ENCODE measurements at places on chromosomes 12 and 14.

- no peak for DNase-seq
Observed at GRCh38 chr12:130815028-130815741, 23.9 kb downstream of the STX2 start.

DNA sequence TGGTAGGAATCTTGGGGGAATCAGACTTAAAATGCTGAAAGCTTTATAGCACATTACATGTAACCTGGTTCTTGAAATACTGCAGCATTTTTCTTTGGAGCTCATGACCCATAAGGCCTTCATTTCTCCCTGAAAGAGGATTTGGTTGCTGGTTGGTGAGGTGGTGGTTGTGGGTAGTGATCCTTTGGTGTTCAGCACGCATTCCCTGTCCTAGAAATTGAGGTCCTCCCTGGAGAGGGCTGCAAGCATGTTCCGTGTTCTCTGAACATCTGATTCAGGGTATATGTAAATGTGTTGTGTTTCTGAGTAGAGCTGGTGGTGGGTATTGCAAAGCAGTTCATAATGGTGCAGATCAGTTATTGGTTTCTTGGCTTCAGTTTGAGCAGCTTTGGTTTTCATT lies 2.0 kb downstream of the SCN8A start:
- DNase-seq, result no peak

GRCh38 chr14:48690349-48690748 lies 895.8 kb downstream of the RPS29 start:
- DNase-seq, result peak; percentile 33

- DNase-seq, result no peak
Observed at GRCh38 chr14:28596391-28596790, 170.2 kb upstream of the FOXG1 start.

GRCh38 chr14:82431031-82431430 lies 897.4 kb upstream of the SEL1L start:
- DNase-seq, result no peak

DNA sequence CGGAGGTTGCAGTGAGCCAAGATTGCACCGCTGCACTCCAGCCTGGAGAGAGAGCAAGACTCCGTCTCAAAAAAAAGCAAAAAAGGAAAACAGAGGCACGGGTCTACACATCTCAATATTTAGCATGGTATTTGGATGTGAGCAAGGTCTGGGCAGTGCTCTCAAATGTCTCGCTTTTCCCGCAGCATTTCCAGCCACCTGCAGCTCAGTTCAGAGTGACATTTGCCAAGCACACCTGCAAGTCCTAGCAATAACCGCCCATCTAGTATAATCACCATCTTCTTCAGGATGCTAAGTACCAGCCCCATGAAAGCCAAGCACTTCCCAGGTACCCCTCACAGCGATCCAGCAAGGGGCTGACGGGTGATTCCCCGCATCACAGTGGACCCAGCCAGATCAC lies 69.1 kb downstream of the FOXN3 start:
- DNase-seq, result no peak

- DNase-seq, result no peak
Observed at GRCh38 chr14:29278301-29279263, 512.0 kb downstream of the FOXG1 start.

GRCh38 chr12:80325167-80325959 lies 118.7 kb upstream of the PTPRQ start:
- DNase-seq, result no peak

GRCh38 chr12:43733687-43734086 lies 24.9 kb downstream of the PUS7L start:
- DNase-seq, result peak; percentile 14

DNA sequence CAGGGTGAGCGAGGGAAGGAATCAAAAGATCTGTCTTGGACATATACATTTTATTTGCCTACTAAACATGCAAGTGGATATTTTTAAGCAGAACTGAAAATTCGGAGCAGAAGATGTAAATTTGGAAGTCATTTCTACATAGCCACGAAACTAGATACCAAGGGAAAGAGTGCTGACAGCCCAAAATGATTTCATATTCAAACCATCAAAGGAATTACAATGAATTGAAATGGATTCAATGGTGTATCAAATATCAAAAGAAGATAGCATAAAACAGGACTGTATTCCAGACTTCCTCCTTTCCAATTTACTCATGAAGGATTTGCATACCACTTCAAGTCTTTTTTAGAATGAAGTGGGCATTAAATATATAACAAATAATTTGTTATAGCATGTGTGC lies 313.5 kb upstream of the KITLG start:
- DNase-seq, result no peak

GRCh38 chr12:132600048-132601032 lies 10.0 kb downstream of the LRCOL1 start:
- DNase-seq, result peak; percentile 67

DNA sequence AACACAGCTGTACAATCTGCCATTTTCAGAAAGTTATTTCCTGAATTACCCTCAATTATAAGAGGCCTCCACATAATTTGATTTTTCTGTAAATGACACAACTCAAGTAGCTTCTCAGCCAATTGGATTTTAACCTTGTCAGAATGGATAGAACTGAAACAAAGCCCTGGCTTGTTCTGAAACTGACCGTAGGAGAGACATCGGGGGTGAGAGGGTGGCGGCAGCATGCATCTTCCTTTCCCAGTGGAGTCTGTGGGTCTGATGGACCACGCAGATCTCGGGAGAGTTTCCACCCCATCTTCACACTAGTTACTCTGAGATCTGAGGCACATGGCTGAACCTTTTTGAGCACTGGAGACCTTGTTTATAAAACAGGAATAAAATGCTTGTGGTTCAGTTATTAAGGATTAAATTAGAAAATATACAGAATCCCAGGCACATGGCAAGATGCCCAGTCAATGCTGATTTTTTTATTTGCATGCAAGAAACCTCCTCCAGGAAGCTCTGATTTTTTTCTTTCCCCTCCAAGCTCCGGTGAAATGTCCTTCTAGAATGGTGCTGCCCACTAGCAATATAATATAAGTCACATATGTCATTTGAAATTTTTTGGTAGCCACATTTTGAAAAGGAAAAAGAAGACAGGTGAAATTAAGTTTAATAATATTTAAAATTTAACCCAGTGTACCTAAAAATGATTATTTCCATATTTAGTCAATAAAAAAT lies 153.9 kb downstream of the CHST11 start:
- DNase-seq, result no peak

DNA sequence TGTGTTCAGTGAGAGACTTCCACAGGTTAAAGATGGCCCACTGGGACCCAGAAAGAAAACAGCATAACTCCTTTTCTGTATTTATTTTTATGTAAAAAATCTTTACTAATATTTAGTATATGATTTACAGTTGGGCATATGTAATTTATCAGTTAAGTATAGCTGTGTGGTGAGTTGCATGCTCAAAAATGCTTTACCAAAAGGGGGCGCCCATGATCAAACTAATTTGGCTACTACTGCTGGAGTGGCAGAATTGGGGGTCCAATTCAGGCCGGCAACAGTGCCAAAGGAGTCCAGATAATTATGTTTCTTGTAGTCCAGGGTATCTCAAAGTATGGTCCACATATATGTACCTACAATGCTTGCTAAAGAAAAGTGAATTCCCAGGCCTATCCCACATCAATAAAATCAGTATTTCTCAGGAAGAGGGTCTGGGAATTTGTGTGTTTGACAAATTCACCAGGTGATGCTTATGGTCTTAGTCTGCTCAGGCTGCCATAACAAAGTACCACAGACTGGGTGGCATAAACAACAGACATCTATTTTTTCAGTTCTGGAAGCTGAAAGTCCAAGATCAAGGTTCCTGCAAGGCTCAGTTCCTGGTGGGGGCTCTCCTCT lies 152.0 kb downstream of the KTN1 start:
- DNase-seq, result no peak

GRCh38 chr12:26748741-26749431 lies 84.1 kb downstream of the ITPR2 start:
- peak; percentile 59 for DNase-seq

- no peak for DNase-seq
Observed at GRCh38 chr12:67873355-67873754, 115.9 kb upstream of the IFNG-AS1 start.

DNA sequence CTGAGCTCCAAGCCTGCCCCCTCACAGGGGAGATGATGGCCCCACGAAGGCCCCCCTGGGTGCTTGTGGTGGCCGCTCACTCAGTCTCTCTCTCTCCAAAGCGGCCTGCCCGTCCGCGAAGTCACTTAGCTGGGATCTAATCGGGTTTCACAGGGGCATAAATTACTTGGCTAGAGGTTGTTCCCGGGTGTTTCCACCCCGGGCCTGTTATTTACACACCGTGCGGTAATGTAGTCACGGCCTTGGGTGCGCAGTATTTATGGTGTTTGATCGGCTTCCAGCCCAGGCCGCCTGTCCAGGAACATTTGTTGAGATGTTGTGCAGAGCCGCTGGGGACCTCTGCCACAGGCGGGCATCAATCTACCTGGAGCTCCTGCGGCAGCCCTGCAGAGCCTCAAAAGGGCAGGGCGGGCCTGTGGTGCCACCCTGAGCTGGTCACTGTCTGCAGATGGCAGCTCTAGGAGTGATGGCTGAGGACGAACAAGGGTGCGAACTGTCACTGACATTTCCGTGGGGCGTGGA lies 91.2 kb downstream of the KIF26A start:
- DNase-seq, result no peak

GRCh38 chr12:52343550-52343949 lies 22.4 kb upstream of the KRT83 start:
- no peak for DNase-seq

GRCh38 chr12:50628394-50628793 lies 123.6 kb downstream of the DIP2B start:
- DNase-seq, result no peak

- no peak for DNase-seq
Observed at GRCh38 chr12:69332815-69333358, 15.3 kb upstream of the LYZ start.

DNA sequence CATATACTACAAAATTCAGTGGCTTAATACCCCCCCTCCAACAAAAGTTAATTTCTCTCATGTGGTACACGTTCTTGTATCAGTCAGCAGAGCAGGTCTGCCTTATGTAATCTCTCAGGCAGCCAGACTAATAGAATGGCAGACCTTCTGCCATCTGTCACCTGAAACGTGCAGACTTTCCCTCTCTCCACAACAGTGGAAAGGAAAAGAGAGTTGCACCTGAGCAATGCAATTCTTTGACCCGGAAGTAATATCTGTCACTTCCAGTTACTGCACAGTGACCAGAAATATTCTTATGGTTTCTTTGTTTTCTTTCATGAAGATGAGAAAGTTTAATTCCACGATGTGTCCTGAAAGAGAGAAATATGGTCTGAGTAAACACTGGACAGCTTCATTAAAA lies 14.4 kb downstream of the KERA start:
- DNase-seq, result no peak

DNA sequence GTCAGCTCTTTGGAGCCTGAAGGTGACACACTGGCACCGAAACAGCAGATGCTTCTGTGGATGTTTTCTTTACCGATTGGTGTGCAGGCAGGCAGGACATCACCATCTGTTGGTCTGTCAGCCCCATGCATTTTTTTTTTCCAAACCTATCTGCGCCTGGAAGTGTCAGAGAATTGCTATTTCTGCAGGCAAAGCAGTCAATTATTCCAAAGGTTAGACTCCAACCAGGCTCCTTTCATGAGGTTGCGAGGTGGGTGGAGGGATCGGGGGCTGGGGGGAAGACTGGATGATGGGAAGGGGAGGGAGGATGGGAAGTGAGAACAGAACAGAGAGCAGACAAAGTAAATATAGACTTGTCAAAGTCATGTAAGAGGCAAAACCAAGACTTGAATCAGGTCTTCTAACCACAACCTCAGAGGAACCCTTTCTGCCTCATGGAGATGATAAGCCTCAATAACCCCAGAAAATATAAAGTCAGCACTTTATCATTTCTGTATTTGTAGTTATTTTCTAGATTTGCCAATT lies 117.7 kb downstream of the OTOGL start:
- DNase-seq, result no peak

GRCh38 chr12:124753993-124754392 lies 109.7 kb downstream of the SCARB1 start:
- no peak for DNase-seq

DNA sequence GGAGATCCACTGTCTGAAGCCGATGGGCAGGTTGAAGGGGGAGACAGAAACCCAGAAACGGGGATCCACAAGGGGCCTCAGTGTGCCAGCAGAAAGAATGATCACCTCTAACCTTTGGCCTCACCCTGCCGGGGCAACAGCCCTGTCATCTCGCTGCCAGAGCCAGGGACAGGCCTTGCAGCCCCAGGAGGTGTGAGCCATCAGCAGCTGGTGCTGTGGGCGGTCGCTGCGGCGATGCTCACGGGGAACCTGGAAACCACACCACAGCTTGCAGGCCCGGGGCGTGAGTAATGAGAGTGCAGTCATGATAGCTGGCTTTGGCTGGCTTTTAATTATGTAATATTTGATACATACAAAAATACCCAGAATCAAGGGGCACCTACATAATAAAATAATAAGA lies 4.7 kb upstream of the TTC7B start:
- DNase-seq, result no peak

DNA sequence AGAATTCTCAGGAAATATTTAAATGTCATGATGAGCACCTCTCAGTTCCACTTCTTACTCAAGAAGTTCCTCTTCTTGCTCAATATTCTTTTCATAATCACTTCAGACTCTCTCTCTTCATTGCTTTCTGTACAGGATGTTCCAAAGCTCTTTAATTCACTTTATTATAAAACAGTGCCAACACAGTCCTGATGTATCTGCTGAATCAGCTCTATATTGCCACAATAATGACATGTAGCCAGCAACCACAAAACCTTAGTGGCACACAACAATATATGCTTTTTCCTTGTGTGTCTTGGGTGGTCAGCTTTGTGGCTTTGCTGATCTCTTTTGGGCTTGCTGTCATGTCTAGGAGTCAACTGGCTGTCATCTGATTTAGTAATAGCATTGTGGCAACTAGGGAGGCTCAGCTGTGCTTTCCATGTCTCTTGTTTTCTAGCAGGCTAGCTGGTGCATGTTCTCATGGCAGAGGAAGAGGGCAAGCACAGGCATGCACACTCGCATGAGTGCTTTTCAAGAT lies 52.8 kb upstream of the SLC2A13 start:
- no peak for DNase-seq

Measured in Kasumi-1 (cell line).